ENCODE measurements at places on chromosomes 1 and 21. TPM values are rescaled to one million over a fixed set of nuclear protein-coding genes. Genes with fewer than 3 reads are reported as not detected.

RSPO1 gene
- polyA plus RNA-seq, result 2.0 TPM

GRCh38 chr1:44318097-44319088, 36.7 kb downstream of the ERI3 start:
- DNase-seq, result peak; percentile 11

UBXN10 gene
- 6.3 TPM for polyA plus RNA-seq

- DNase-seq, result no peak
These were observed 169.2 kb downstream of the PGBD5 start for GRCh38 chr1:230256896-230257295.

- DNase-seq, result peak; percentile 45
These were observed at the start of gene POMGNT1 for GRCh38 chr1:46197964-46198811. Gene POMGNT1 (minus strand): TSS chr1:46198434. CDS start chr1:46197821, 613 bp downstream.

DNA sequence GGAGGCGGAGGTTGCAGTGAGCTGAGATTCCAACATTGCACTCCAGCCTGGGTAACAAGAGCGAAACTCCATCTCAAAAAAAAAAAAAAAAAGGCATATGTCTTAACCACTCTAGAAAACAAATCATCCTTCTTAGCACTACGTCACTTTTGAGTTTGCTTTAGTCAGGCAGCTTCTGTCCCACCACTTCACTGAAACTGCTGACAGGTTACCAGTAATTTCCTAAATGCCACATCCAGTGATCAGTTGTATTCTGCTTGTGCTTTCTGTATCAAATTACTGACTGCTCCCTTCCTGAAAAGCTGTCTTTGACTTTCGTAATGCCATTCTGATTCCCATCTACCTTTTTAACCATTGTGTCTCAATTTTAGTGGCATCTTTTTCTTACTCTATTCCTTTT, 21.7 kb downstream of the RCOR3 start:
- DNase-seq, result no peak

DNA sequence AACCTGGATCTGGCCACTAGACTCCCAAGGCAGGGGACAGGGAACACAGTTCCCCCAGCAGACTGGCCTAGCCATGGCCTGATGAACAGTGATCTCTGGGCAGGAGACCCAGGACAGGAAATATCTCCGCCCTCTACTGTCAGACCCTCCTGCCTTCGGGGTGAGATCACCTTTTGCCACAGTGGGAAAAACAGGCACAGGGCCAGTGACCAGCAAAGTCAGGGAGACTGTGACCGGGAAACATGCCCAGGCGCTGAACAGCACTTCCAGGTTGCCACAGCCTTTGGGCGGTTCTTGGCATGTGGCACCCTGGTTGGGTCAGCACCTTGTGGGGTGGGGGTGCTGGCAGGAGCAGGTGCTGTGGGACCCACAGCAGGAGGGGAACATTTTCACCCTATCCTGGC, 8.9 kb upstream of the ZNF669 start:
- DNase-seq, result no peak
